Spleen (tissue), 13 donors: ENCODE measurements at places on chromosomes 7 and 10. TPM values are rescaled to one million over a fixed set of nuclear protein-coding genes. Genes with fewer than 3 reads are reported as not detected.

LRRN3 gene
- total RNA-seq = 1.1 TPM

GIMAP5 gene
- total RNA-seq = 90.6 TPM

MRC1 gene
- total RNA-seq = 181 TPM

NRBF2 gene
- 38.1 TPM for total RNA-seq

TYSND1 gene
- total RNA-seq = 16.6 TPM

ADCY1 gene
- total RNA-seq = 0.87 TPM

ASIC3 gene
- 2.2 TPM for total RNA-seq
